Natural killer cell treated with Interleukin-12 subunit alpha and Interleukin-12 subunit beta and Interleukin-15 and Interleukin-18, amount 100 ng/mL, for 72 hours (primary cell): ENCODE measurements at places on chromosomes 6 and 20.

- peak; percentile 91 for DNase-seq
Measured at GRCh38 chr6:31575335-31575901, at the start of gene TNF. Gene TNF, plus strand, starts transcription at chr6:31575565. Its CDS starts 177 bp downstream, at chr6:31575742.

GRCh38 chr6:76518443-76518842, 446.0 kb upstream of the IMPG1 start:
- no peak for DNase-seq

DNA sequence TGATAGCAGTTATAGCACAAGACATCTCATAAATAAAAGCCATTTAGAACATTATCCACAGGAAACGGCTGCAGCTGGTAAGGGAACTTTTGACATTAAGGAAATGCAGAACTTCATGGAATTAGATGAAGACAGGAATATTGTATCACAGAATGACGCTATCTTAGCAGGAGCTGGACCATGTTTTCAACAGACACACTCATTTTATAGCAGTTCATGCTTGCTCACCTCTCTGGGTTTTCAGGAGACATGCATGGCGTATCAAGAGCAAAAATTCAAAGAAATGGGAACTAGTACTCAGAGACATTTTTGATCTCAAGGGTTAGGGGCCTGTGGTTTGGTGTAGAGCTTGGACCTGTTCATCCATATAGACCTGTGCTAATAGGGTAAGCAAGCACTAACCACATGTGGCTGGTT, 125.0 kb downstream of the FYN start:
- no peak for DNase-seq

DNA sequence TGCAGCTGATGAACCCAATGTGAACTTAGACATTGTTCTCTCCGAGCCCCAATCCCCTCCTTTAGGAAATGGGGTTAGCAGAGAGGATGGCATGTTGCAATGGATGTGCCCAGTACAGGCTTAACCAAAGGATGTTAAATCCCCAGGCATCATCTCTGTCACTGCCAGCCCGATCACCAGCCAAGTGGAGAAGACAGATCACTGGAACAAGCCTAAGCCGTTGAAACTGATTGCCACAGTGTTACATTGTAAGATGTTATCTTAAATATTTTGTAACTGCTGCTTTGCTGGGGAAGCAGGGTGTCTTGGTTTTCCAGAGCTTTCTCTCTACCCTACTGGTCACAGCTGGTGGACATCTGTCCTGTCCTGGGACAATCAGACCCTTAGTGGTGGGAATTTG, 783.4 kb upstream of the CHD6 start:
- DNase-seq, result no peak

DNA sequence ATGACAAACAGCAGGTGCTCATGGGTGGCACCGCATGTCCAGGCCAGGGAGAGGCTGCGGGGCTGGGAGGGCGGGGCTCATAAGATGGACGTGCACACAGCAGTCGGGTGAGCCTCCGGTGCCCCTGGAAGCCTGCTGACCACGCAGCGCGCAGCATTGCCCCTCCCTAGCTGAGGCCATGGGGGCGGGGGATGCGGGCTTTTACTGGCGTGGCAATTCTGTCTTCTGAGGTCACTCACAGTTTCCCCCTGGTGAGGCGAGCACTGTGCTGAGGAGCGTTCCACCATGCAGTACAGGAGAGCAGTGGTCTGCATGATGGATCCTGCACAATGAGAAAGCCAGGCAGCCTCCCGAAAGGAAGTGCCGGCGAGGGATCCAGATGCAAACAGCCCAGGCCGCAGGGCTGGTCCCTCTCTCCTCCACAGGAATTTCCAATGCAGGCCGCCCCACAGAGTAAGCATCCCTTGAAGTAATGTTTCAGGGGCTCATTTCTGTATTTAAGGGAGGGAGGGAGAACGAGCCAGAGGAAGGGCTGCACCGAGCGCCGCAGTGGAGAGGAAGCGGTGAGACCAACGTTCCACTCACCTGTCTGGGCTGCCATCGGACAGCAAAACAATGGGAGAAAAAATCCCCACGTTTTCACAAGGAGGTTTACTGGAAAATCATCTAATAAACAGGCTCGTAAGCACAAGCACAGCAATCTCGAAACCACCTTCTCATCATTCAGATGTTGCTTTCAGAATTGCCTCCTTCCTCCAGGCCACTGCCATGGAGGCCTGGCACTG, 56.0 kb downstream of the IRF4 start:
- DNase-seq, result no peak
